ENCODE measurements at places on chromosomes 6 and 20.

- DNase-seq, result no peak
- no peak overlapping the region for H3K4me3 ChIP-seq
- H3K4me1 ChIP-seq, result no peaks in the 10 kb centered on the region
- no peaks in the 10 kb centered on the region for H3K36me3 ChIP-seq
These were observed 138.4 kb downstream of the PLCB4 start for GRCh38 chr20:9207253-9207652.

- H3K27ac ChIP-seq, result no peak overlapping the region
- no peak overlapping the region for H3K4me3 ChIP-seq
- H3K36me3 ChIP-seq, result no peaks in the 10 kb centered on the region
These were observed 103.0 kb downstream of the NOL4L start for GRCh38 chr20:32482143-32482441.

DNA sequence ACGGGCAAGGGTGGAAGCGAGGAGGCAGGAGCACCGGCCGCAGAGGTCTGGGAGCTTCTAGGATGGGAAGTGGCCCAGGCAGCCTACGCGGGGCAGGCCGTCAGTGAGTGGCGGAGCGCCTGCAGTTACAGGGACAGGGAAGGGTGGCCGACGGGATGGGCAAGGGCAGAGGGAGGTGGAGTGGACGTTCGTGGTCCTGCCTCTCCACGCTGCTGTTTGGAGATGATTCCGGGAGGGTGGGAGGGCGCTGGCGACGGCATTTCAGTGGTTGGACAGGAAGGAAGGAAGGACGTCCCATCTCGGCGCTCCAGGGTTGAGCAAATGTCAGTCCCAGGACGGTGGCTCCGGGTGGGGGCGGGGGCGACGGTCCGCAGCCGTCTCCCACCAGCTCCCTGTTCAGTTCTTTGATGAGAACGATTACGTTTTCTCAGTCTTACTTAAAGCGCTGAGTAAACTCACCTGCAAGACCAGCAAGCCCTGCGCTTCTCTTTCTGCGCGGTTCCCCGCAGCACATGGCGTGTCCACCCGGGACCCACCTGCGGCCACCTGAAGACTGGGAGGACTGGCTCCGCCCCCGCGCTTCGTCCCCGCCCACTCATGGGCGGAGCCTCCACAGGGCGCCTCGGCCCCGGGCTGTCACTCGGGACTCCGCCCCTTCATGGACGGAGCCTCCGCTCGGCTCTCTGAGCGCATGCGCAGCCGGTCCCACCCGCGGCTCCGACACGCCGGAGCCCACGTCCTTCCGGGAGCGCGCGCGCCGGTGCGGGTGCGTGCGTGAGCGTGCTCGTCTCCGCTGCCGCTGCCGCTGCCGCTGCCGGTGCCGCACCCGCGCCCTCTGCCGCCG, at the start of gene DNAJC5:
Gene DNAJC5 (plus strand): TSS at position 769 of the 844 bp plus-strand sequence. CDS start 33,220 bp downstream, outside the sequence.
- peak; percentile 96 for DNase-seq
- H3K4me3 ChIP-seq, result peak within 1 kb of the TSS; percentile 76
- H3K4me1 ChIP-seq, result peaks cover 7% of the 10 kb centered on the region
- H3K27ac ChIP-seq, result peak within 1 kb of the TSS; percentile 73

DNA sequence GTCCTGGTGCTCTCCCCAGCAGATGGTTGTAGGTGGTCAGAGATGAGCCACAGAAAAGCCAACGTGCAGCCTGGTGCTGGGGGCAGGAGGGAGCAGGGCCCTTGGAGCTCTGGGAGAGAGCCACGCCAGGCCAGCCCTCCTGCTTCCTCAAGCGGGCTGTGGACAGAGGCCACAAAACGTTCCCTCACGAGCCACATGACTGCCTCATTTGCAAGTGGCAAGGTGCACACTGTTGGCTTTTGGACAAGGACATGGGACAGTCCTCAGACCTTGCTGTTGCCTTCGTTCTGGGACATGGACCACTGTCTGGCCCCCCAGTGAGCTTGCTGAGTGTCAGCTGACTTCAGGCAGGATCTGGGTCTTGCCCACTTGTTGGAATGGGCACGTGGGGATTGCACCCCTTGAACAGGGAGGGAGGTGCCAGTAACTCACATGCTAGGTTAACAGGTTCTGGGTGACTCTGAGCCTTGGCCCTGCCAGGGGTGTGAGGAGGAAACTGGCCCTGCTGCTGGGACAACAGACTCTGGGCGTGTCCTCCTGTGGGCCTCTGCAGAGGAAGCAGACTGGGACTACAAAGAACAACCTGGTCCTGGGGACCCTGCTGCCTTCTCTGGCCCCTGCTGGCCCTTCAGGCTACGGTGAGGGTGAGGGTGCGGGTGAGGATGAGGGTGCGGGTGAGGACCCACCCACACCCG, 2.6 kb downstream of the SLCO4A1 start:
- H3K27me3 ChIP-seq, result no peaks in the 10 kb centered on the region
- H3K27ac ChIP-seq, result peak overlapping the region; percentile 100
- peak overlapping the region; percentile 20 for H3K4me3 ChIP-seq
- DNase-seq, result no peak
- H3K4me1 ChIP-seq, result peaks cover 68% of the 10 kb centered on the region
- H3K36me3 ChIP-seq, result no peaks in the 10 kb centered on the region
